Osteoblast (primary cell): ENCODE measurements at places on chromosomes 11 and 22.

DNA sequence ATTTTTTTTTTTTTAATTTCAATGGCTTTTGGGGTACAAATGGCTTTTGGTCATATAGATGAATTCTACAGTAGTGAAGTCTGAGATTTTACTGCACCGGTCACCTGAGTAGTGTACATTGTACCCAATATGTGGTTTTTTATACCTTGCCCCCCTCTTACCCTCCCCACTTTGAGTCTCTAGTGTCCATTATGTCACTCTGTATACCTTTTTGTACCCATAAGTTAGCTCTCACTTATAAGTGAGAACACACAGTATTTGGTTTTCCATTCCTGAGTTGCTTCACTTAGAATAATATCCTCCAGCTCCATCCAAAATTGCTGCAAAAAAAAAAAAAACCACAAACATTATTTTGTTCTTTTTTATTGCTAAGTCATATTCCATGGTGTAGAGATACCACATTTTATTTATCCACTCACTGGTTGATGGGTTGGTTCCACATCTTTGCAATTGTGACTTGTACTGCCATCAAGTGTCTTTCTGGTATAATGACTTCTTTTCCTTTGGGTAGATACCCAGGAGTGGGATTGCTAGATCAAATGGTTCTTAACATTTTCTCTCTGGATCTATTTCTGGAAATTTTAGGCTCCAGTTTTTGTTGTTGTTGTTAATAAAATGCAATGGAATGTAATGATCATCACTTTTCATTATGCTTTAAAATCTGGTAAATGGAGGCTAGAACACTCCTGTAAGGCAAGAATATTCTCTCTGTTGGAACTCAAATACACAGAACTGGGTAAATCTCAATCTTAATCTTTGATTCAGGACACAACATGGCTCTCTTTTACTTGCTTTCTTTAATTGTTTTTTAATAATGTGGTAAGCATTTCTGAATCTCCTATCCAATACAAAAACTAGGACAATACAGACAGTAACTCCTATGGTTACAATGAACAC lies 10.3 kb downstream of the NEAT1 start:
- peak overlapping the region; percentile 46 for H3K27ac ChIP-seq
- H3K4me1 ChIP-seq = peaks cover 83% of the 10 kb centered on the region
- DNase-seq = no peak

DNA sequence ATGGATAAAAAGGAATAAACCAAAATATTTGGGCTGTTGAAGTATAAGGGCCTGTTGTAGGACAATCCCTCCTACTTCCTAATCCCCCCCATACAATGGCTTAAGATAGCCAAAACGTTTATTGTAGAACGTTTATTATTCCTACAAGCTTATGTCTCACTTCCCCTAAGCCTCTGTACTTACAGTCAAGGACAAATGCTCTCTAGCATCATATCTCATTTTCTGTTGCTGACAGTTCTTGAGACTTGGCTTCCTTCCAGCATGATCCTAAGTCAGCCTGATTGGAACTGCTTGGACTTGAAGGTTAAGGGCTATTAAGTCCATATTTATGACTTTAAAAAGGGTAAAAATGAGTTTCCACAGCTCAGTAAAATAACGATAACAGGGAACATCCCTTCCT lies 8.8 kb downstream of the MISFA start:
- DNase-seq = peak; percentile 22
- no peak overlapping the region for H3K4me3 ChIP-seq
- H3K36me3 ChIP-seq = peaks cover 50% of the 10 kb centered on the region
- H3K27ac ChIP-seq = no peak overlapping the region
- no peaks in the 10 kb centered on the region for H3K4me1 ChIP-seq

GRCh38 chr11:99015634-99016454 lies 4.9 kb upstream of the CNTN5 start:
- peak; percentile 64 for DNase-seq
- H3K27ac ChIP-seq = no peak overlapping the region
- no peaks in the 10 kb centered on the region for H3K4me1 ChIP-seq
- H3K36me3 ChIP-seq = no peaks in the 10 kb centered on the region

DNA sequence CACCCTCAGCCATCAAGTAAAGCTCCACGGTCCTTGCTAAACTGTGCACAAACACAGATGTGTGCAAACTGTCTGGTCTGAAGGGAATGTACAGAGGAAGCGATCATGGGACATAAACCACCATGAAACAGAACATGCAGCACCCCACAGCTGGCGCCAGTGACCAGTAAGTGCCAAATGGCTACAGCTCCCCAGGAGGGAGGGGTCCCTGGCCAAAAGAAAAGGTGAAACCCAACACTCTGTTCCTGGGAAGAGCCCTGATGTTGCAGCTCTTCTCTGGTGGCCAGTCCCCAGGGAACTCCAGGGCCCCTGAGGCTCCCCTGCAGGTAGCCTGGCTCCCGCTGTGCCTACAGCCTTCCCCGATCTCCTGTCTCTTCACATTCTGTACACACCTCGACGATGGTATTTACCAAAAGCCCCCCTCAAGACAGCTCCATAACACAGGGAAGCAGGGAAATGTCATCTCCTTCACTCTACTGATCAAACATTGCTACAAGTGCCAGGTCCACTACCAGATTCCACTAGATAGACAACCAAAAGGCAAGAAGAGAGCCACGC lies 2.9 kb downstream of the DGCR6L start:
- no peaks in the 10 kb centered on the region for H3K36me3 ChIP-seq
- no peak overlapping the region for H3K4me3 ChIP-seq
- H3K27ac ChIP-seq = no peak overlapping the region
- DNase-seq = peak; percentile 66
- H3K4me1 ChIP-seq = peaks cover 18% of the 10 kb centered on the region

DNA sequence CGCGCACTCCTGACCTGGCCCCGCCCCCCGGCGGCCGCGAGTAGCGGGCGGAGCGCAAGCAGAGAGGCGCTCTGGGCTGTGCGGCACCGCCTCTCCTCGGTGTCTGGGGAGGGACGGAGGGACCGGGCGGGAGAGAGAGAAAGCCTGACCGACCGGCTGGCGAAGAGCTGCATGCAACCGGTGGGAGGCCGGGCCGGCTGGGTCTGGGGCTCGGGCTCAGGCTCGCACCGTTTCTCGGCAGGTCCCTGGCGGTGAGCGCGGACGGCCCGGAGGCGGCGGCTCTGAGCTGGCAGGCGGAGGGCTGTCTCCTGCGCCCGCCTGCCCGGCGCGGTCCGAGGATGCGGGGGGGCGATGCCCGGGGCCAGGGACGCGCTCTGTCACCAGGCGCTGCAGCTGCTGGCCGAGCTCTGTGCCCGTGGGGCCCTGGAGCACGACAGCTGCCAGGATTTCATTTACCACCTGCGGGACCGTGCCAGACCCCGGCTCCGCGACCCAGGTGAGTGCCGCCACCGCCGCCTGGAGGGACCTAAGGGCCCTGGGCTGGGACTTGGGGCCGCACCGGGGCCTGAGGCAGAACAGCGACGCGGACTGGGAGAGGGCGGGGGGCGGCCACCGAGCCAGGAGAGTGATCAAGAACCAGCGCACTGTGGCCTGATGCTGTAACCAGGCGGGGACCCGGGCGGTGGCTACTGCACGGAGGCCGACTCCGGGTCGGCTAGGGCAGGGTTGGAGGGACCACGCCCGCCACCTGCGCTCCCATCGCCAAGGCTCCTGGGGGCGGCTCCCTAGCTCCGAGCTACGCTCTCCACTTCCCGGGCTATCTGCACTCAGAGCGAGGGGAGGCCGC lies at the start of gene SYT9:
TSS of gene SYT9 (plus strand) at position 69 of the 847 bp plus-strand sequence. CDS start at position 352, 283 bp downstream.
- peaks cover 4% of the 10 kb centered on the region for H3K4me1 ChIP-seq
- H3K27me3 ChIP-seq = peaks cover 26% of the 10 kb centered on the region
- H3K27ac ChIP-seq = no peak within 1 kb of the TSS
- peak; percentile 78 for DNase-seq

- no peaks in the 10 kb centered on the region for H3K36me3 ChIP-seq
- peaks cover 12% of the 10 kb centered on the region for H3K4me1 ChIP-seq
- H3K4me3 ChIP-seq = no peak overlapping the region
- no peaks in the 10 kb centered on the region for H3K27me3 ChIP-seq
- DNase-seq = peak; percentile 72
Observed at GRCh38 chr11:707817-708420, 1.9 kb downstream of the EPS8L2 start.

- no peak overlapping the region for H3K27ac ChIP-seq
- H3K27me3 ChIP-seq = no peaks in the 10 kb centered on the region
- no peaks in the 10 kb centered on the region for H3K4me1 ChIP-seq
- H3K4me3 ChIP-seq = no peak overlapping the region
- DNase-seq = no peak
Observed at GRCh38 chr11:30956751-30957150, 370.6 kb upstream of the MPPED2 start.

DNA sequence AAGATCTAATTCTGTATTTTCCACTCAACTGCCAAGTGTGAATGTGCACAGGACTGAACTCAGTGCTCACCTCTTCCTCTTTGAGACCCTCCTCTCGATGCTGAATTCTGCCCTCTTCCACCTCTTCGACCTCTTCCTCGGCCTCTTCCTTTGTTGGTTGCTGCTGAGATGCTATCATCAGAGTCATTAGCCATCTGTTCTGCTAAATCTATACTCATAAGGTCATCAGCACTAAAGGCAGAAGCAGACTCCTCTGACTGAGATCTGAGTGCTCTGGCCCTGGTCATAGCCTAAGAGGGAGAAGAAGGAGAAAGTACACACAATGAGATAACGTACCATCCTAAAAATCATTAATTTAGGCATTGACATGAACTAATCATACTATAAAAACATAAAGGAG lies 45.9 kb upstream of the GPR83 start:
- no peak for DNase-seq
- no peaks in the 10 kb centered on the region for H3K36me3 ChIP-seq
- H3K27ac ChIP-seq = no peak overlapping the region
- peaks cover 13% of the 10 kb centered on the region for H3K4me1 ChIP-seq

GRCh38 chr22:25447067-25447685 lies 117.3 kb upstream of the GRK3 start:
- no peaks in the 10 kb centered on the region for H3K27me3 ChIP-seq
- peaks cover 26% of the 10 kb centered on the region for H3K4me1 ChIP-seq
- H3K36me3 ChIP-seq = no peaks in the 10 kb centered on the region
- H3K4me3 ChIP-seq = no peak overlapping the region
- no peak for DNase-seq

DNA sequence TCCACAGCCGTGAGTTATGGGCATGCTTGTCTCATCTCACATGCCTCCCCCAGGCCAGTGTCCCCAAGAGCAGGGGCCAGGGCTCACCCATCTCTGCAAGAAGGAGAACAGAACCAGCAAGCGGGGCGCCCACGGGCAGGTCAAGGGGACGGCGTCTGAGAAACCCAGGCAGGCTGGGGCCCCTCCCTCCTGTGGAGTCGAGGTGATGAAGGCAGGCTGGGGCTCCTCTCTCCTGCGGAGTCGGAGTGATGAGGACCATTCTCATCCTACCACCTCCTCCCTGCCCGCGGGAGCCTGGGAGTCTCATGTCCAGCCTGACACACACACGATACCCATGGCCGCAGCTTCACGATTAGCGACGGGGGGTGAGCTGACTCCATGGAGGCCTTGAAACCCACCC lies 141.9 kb downstream of the CTTN start:
- no peaks in the 10 kb centered on the region for H3K4me1 ChIP-seq
- H3K36me3 ChIP-seq = no peaks in the 10 kb centered on the region
- peak; percentile 82 for DNase-seq
- no peak overlapping the region for H3K4me3 ChIP-seq

DNA sequence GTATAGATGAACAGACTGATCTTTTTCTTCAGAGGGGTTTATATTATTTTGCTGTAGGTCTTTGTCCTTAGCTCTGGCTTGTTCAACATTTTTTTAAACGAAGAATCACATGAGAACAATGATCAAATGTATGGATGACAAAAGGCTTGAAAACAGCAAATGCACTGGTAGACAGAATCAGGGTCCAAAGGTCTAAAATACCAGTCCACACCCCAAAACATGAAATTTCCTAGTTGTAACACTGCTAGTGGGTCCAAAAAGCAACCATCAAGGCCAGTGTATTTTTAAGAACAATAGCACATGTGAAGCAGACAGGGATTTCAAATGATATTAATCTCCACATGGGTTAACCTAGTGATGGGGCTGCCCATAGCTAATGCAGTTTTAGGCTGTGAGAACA lies 162.0 kb downstream of the SWAP70 start:
- no peaks in the 10 kb centered on the region for H3K36me3 ChIP-seq
- H3K4me1 ChIP-seq = peaks cover 28% of the 10 kb centered on the region
- H3K27me3 ChIP-seq = no peaks in the 10 kb centered on the region
- H3K4me3 ChIP-seq = no peak overlapping the region

DNA sequence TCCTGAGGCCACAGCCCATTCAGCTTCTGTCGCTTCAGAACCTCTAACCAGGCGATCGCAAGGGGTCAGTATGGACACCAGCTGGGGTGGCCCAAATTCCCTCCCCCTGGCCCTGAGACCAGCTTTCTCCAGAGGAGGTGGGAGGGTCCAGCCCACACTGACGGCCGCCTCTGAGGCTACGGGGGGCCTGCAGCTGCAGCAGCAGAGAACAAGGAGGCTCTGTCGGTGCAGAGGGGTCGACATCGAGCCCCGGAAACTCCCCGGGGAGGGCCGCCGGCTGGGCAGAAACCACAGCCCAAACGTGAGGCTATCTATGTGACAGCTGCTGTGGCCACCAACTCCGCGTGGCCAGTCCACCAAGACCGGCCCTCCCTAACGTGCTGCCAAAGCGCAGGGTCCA lies 40.8 kb downstream of the ELFN2 start:
- H3K4me1 ChIP-seq = no peaks in the 10 kb centered on the region
- no peak overlapping the region for H3K4me3 ChIP-seq
- no peak overlapping the region for H3K27ac ChIP-seq
- DNase-seq = no peak

DNA sequence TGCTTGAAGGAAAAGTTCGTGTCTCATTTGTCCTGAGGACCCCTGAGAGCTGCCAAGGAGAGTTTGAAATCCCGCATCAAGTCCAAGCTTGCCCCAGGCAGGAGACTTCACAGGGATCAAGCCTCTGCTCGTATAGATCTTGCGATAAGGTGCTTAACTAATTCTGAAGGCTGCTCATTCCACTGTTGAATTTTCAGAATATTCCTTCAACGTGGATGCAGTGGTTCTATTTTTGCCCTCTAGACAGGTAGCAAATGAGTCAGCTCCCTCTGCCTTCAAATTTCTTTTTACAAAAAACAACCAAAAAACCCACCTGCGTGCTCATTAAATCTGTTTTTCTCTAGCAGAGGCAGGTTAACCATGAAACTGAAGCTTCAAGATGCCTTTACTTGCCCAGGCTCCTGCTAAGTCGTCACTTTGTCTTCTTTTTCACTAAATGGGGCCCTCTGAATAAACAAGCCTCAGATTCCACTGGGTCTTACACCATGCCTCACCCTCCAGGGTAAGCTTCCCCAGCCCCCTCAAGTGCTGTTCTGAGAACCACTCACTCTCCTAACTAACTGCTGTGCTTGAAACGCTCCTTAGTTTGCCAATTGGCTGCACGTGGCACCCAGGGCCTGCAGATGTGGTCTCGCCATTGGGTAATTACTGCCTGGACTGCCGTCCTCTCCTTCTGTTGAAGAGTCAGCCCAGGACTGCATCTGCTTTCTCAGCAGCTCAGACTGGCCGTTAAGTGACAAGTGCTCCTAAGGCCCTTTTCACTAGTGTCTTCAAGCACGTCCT lies 105.0 kb downstream of the TRPC6 start:
- no peak for DNase-seq
- no peaks in the 10 kb centered on the region for H3K36me3 ChIP-seq
- H3K4me3 ChIP-seq = no peak overlapping the region
- H3K4me1 ChIP-seq = no peaks in the 10 kb centered on the region
- no peak overlapping the region for H3K27ac ChIP-seq
- H3K27me3 ChIP-seq = no peaks in the 10 kb centered on the region
